CD4-positive, alpha-beta T cell (primary cell): ENCODE measurements at places on chromosomes 1 and 21.

DNA sequence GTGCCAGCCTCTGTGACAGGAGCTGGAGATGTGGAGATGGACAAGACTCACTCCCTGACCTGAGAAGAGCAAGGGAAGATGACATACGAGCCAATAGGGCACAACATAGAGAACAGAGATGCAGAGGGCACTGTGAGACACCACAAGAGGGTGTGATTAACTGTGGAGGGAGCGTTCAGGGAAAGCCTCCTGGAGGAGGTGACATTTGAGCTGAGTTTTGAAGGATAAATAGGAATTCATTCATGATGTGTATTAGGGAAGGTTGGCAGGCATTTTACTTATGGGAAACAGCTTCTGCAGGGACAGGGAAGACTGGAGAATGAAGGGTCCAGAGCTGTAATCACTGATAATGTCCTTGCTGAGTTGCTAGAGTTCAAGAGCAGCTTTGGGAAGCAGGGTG is 25.0 kb upstream of the TENT5C start:
- DNase-seq = no peak

GRCh38 chr1:212621949-212622305 is 13.4 kb downstream of the ATF3 start:
- DNase-seq = no peak

DNA sequence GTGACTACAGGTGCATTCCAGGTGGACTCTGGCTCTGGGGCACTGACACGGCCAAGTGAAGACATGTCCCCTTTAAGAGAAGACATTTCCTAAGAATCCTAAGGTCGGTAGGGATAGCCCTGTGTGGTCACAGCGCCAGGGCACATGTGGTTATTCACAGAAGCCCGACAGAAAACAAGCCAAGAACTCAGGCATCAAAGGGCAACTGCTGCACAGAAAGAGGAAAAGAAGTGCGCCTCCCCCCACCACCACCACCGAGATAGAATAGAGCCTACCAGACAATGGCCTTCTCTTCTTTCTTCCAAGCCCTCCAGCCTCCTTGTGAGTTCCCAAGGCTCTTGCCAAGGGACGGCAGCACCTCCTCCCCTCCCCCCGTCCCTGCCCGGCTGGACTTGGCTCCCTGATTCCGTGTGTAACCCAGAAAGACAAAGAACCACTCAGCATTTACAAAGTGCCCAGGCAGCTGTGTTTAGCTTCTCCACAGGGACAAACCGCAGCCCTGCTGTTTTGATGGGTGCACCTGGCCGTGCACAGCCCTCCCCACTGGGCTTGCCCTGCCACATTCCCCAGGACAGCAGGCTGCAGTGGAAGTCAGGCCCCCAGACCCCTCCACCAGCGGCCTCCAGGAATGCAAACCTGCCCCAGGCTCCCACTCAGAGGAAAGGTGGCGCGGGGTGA is 30.2 kb downstream of the TMPRSS2 start:
- DNase-seq = no peak

- DNase-seq = no peak
Observed at GRCh38 chr1:204711103-204711946, 25.8 kb upstream of the LRRN2 start.

DNA sequence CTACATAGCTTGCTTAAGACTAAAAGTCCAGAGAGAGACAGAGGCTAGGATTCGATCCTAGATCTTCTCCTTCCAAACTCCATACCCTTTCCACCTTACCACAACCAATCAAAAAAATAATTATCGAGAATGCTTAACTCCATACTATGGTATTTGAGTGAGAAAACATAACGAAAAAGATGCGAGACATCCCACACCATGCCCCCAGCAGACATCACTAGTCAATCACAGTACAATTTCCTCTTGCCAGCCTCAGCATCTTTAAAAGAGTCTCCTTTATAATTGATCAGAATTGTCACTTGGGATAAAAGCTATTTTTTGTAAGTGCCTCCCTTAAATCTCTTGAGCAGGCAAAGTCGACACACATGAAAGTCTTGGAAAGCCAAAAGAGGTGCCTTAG is 875 bp downstream of the NCF2 start:
- no peak for DNase-seq

GRCh38 chr1:207903767-207904166 is 7.2 kb downstream of the CD34 start:
- DNase-seq = no peak

- DNase-seq = peak; percentile 86
Observed at GRCh38 chr21:45592208-45592619, 50.0 kb upstream of the SLC19A1 start.

- no peak for DNase-seq
Observed at GRCh38 chr1:91745640-91746373, 140.1 kb downstream of the TGFBR3 start.
